Ovary (tissue), 10 donors: ENCODE measurements at places on chromosomes 6 and 20. TPM values are rescaled to one million over a fixed set of nuclear protein-coding genes. Genes with fewer than 3 reads are reported as not detected.

DNA sequence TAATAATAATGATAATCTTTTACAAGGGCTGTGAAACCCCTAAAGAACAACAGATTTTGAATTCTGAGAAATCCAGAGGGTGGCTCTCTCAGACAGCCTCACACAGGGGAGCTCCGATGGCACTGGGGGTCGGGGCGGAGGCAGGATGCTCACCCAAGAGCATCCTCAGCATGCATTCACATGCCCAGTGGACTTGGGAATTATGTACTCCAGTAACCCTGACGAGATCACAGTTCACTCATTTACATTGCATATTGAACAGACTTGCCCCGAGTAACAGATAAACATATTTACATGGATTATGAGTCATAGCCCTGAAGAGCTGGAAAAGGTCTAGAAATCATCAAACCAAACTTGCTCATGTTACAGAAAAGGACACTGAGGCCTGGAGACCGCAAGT lies 482.7 kb upstream of the JARID2 start:
- no peak overlapping the region for H3K4me3 ChIP-seq
- H3K4me1 ChIP-seq: no peaks in the 10 kb centered on the region
- no peak overlapping the region for H3K27ac ChIP-seq
- no peaks in the 10 kb centered on the region for H3K36me3 ChIP-seq
- no peaks in the 10 kb centered on the region for H3K27me3 ChIP-seq

GRCh38 chr6:89368999-89369398 lies 16.5 kb upstream of the UBE2J1 start:
- H3K27me3 ChIP-seq: no peaks in the 10 kb centered on the region
- H3K36me3 ChIP-seq: no peaks in the 10 kb centered on the region
- peak; percentile 71 for DNase-seq
- H3K4me3 ChIP-seq: no peak overlapping the region
- H3K27ac ChIP-seq: no peak overlapping the region
- peaks cover 1% of the 10 kb centered on the region for H3K4me1 ChIP-seq

ID4 gene
- total RNA-seq: 27.8 TPM

NKX2-4 gene
- total RNA-seq: not detected

DNA sequence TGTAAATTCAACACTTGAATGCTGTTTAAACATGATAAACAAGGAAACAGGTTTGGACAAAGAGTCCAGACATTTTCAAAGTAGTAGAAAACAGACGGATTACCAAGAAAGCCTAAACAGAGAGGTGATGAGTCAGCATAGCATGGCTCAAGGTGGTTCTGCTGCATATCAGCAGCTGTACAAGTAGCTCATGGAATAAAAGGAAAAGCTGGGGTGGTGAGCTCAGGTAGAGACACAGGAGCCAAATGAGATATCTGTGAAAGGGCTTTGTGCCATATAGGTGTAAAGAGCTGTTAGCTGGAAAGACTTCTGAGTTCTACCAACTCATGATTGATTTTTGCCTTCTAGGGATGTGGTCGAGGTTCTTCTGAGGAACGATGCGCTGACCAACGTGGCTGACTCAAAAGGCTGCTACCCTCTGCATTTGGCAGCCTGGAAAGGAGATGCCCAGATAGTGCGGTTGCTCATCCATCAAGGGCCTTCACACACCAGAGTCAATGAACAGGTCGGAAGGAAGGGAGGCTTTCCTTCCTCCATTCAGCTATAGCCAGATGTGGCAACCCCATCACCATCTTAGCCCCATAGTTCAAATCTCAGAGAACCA lies 80.7 kb downstream of the ANKS1A start:
- no peak overlapping the region for H3K27ac ChIP-seq
- H3K4me3 ChIP-seq: no peak overlapping the region
- no peaks in the 10 kb centered on the region for H3K27me3 ChIP-seq
- peaks cover 1% of the 10 kb centered on the region for H3K4me1 ChIP-seq

GRCh38 chr20:33753143-33753542 lies 21.3 kb downstream of the ZNF341 start:
- no peak for DNase-seq
- no peaks in the 10 kb centered on the region for H3K4me1 ChIP-seq
- H3K27me3 ChIP-seq: no peaks in the 10 kb centered on the region
- no peaks in the 10 kb centered on the region for H3K36me3 ChIP-seq

GRCh38 chr20:54649511-54649962 lies 174.1 kb downstream of the DOK5 start:
- H3K4me1 ChIP-seq: peaks cover 2% of the 10 kb centered on the region
- no peak overlapping the region for H3K4me3 ChIP-seq
- no peaks in the 10 kb centered on the region for H3K27me3 ChIP-seq
- peak; percentile 82 for DNase-seq
- no peak overlapping the region for H3K27ac ChIP-seq

OR5V1 gene
- total RNA-seq: not detected

GRCh38 chr6:18329776-18330175 lies 57.4 kb upstream of the RNF144B start:
- DNase-seq: no peak
- H3K27me3 ChIP-seq: no peaks in the 10 kb centered on the region
- no peak overlapping the region for H3K4me3 ChIP-seq

- no peaks in the 10 kb centered on the region for H3K36me3 ChIP-seq
- H3K27me3 ChIP-seq: no peaks in the 10 kb centered on the region
- no peak overlapping the region for H3K4me3 ChIP-seq
- H3K4me1 ChIP-seq: no peaks in the 10 kb centered on the region
Measured at GRCh38 chr6:83270971-83271719, 78.0 kb downstream of the RWDD2A start.

DNA sequence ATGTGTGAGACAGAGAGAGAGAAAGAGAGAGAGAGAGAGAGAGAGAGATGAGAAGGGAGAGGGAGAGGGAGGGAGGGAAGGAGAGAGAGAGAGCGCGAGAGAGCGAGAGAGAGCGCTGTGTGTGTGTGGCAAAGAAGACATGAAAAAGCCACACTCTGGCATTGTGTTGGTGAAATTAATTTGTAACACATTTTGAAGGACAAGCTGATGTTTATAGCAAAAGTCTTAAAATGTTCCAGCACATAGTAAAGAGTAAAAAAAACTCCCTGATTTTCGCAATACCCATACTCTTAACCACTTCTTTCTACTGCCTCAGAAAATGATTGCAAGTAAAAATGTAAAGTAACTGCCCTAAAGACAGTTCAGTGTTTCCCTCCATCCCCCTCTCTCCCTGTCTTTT lies 56.7 kb downstream of the SLC22A1 start:
- no peak for DNase-seq
- H3K4me1 ChIP-seq: no peaks in the 10 kb centered on the region
- H3K27me3 ChIP-seq: no peaks in the 10 kb centered on the region
- H3K4me3 ChIP-seq: no peak overlapping the region
- no peak overlapping the region for H3K27ac ChIP-seq

GRCh38 chr6:106979435-106979884 lies 4.9 kb upstream of the CD24 start:
- no peak overlapping the region for H3K27ac ChIP-seq
- H3K4me1 ChIP-seq: peaks cover under 1% of the 10 kb centered on the region
- peak; percentile 77 for DNase-seq
- no peak overlapping the region for H3K4me3 ChIP-seq
- H3K27me3 ChIP-seq: no peaks in the 10 kb centered on the region

CST4 gene
- total RNA-seq: not detected

IP6K3 gene
- 0.43 TPM for total RNA-seq

GRCh38 chr6:35188886-35189285 lies 24.9 kb upstream of the SCUBE3 start:
- H3K27me3 ChIP-seq: no peaks in the 10 kb centered on the region
- peaks cover 1% of the 10 kb centered on the region for H3K4me1 ChIP-seq
- no peaks in the 10 kb centered on the region for H3K36me3 ChIP-seq
- H3K27ac ChIP-seq: no peak overlapping the region
- no peak overlapping the region for H3K4me3 ChIP-seq
- no peak for DNase-seq
